CD4-positive, alpha-beta T cell (primary cell): ENCODE measurements at places on chromosomes 11 and 22. TPM values are rescaled to one million over a fixed set of nuclear protein-coding genes. Genes with fewer than 3 reads are reported as not detected.

- no peak for DNase-seq
- peaks cover 15% of the 10 kb centered on the region for H3K27me3 ChIP-seq
- H3K36me3 ChIP-seq = no peaks in the 10 kb centered on the region
- H3K4me3 ChIP-seq = no peak overlapping the region
Measured at GRCh38 chr11:120249279-120250262, 9.6 kb downstream of the POU2F3 start.

DNA sequence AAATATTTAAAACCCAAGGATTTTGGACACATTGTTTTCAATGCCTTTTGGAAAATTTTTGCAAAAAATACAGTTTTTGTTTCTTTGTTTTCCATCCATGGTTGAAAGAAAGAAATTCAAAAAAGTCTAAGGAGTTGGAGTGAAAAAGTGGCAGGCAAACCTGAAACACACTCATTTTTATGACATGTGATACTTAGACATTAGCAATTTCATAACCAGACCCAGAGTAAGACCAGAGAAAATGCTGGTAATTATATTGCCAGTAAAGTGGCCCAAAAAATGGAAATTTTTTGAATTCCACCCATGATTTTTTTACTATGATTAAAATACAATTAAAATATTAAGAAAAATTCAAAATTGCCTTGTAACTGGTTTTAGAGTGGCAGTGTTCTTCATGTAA lies 128.2 kb downstream of the SLC17A6 start:
- no peak overlapping the region for H3K4me3 ChIP-seq
- no peak for DNase-seq
- H3K27ac ChIP-seq = no peak overlapping the region
- H3K36me3 ChIP-seq = no peaks in the 10 kb centered on the region

The EMID1 gene
- not detected for total RNA-seq

GRCh38 chr11:132933703-132934102 lies 598.6 kb downstream of the OPCML start:
- H3K4me3 ChIP-seq = no peak overlapping the region
- no peaks in the 10 kb centered on the region for H3K27me3 ChIP-seq
- no peaks in the 10 kb centered on the region for H3K4me1 ChIP-seq
- no peaks in the 10 kb centered on the region for H3K36me3 ChIP-seq

GRCh38 chr22:50282361-50283155 lies 12.4 kb upstream of the MAPK11 start:
- no peak overlapping the region for H3K4me3 ChIP-seq
- no peaks in the 10 kb centered on the region for H3K4me1 ChIP-seq
- no peaks in the 10 kb centered on the region for H3K36me3 ChIP-seq
- DNase-seq = no peak

GRCh38 chr22:48918585-48919186 lies 909.0 kb downstream of the BRD1 start:
- no peak overlapping the region for H3K4me3 ChIP-seq
- peaks cover 33% of the 10 kb centered on the region for H3K27me3 ChIP-seq
- no peak for DNase-seq
- H3K4me1 ChIP-seq = no peaks in the 10 kb centered on the region

The C22orf31 gene
- not detected for total RNA-seq

DNA sequence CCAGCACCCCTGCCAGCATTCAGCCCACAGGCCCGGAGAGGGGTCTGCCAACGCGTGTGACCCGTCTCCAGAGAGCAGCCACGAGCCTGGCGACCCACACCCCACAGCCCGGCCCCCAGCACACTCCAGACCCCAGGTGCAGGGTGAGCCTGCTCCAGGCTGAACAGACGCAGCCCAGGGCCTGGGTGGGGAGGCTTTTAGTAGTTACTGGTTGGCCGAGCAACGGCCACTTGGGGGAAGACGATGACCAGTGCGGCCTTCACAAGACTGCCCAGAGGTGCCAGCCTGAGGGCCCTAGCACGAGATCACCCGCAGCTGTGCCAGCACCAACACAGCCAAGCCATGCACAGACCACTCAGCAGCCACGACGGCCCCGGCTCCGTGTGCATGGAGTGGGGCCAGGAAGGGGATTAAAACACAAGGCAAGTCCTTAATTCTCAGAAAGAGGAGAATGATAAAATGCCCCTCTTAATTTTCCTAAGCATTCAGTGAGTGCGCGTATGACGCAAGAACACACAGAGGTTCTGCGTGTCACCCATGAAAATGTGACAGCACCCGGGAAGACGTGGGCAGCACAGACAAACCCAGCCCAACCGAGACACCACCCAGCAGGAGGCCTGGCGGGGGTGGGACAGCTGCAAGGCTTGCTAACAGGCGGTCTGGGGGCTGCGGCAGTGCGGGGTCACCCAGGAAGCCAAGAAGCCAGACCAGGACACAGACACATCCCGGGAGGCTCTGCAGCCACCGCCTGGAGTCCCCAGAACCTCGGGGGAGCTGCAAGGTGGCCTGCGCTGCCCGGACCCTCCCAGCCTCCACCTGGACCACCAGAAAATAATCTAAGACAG lies 47.6 kb downstream of the BRD1 start:
- peaks cover 77% of the 10 kb centered on the region for H3K36me3 ChIP-seq
- no peak overlapping the region for H3K27ac ChIP-seq
- H3K4me1 ChIP-seq = peaks cover 32% of the 10 kb centered on the region
- H3K4me3 ChIP-seq = no peak overlapping the region

The CWC15 gene
- 124 TPM for total RNA-seq

The SHISAL1 gene
- total RNA-seq = not detected

The SLC29A2 gene
- total RNA-seq = 9.7 TPM
